Activated CD4-positive, alpha-beta memory T cell treated with anti-CD3 and anti-CD28 coated beads, Interleukin-2, amount 10 ng/mL, durations not matched to agents 7 days and 5 days (primary cell): ENCODE measurements at places on chromosomes 7 and 10. TPM values are rescaled to one million over a fixed set of nuclear protein-coding genes. Genes with fewer than 3 reads are reported as not detected.

ASAH2 gene
- 2.1 TPM for total RNA-seq

KIAA1217 gene
- total RNA-seq = 2.0 TPM

FXYD4 gene
- total RNA-seq = not detected

ASB15 gene
- not detected for total RNA-seq

NRG3 gene
- not detected for total RNA-seq

RBP3 gene
- not detected for total RNA-seq
